ENCODE measurements at places on chromosomes 3 and 15. TPM values are rescaled to one million over a fixed set of nuclear protein-coding genes. Genes with fewer than 3 reads are reported as not detected.

DNA sequence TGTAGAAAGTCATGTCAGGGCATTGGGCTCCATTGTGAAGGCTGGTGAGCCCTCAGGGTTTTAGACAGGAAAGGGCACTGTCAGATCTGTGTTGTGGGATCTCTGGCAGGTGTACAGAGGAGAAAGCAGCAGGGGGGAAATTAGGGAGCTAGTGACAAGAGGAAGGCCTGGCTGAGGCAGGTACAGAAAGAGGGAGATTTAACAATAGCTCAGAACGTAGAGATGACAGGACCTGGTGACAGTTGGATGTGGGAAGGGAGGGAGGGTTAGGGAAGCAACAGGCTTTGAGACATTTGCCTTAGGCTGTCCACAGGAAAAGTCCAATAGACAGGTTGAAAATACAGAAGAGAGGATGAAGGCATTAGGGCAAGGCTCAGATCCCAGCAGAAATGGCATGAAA is 288.1 kb downstream of the EPHB1 start:
- no peak for DNase-seq

DNA sequence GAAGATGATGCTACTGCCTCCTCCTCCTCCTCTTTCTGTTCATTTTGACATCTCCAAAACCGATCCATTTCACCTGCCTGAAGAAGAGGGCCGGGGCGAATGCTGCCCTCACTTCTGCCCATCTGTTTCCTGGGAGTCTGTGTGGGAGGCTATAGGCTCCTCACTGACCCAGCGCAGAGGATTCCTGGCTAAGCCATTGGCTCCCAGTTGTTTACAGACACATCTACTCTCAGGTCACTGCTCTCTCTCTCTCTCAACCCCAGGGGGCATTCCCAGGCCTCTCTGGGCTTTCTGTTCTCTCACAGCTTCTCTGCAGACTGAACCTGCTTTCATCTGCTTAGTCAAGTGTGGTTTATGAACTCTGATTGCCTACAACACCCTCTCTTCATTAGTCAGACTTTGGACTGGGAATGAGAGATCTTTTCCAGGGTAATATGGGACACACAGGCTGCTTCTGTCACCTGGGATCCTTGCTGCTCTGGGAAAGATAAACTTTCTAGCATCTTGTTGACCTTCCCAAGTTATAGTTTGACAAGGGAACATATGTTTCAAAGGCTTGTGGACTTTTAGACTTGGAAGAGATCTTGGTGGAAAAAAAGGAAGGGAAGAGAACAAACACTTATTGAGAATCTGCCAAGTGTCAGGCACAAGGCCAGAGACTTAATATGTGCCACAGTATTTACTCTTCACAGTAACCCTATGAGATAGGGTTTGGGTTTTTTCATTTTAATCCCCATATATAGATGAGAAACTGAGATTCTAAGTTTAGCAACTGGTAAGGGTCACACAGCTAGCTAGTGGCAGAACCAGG is 30.2 kb upstream of the USP3 start:
- peak; percentile 73 for DNase-seq

- DNase-seq = peak; percentile 86
Observed at GRCh38 chr3:9399746-9400145, 2.3 kb downstream of the SETD5 start.

- peak; percentile 54 for DNase-seq
Observed at GRCh38 chr3:4218456-4219226, 84.5 kb upstream of the SETMAR start.

DNA sequence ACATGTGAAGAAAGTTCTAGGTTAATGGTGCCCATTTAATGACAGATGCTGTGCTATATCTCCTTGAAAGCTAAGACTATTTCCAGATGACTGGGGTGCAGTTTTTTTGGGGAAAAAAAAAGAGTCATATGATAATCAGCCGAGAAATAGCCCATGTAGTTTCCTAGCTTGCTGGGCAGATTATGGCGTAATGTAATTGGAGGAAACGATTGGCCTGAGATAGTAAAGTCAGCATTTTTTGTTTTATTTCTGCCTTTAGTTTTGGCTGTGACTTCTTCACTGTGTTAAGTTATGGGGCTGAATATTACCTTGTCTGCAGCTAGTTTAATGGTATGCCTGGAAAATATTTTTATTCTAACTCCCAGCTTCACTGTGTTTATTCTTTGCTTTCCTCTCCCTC is 24.0 kb downstream of the PDHB start:
- DNase-seq = no peak

DNA sequence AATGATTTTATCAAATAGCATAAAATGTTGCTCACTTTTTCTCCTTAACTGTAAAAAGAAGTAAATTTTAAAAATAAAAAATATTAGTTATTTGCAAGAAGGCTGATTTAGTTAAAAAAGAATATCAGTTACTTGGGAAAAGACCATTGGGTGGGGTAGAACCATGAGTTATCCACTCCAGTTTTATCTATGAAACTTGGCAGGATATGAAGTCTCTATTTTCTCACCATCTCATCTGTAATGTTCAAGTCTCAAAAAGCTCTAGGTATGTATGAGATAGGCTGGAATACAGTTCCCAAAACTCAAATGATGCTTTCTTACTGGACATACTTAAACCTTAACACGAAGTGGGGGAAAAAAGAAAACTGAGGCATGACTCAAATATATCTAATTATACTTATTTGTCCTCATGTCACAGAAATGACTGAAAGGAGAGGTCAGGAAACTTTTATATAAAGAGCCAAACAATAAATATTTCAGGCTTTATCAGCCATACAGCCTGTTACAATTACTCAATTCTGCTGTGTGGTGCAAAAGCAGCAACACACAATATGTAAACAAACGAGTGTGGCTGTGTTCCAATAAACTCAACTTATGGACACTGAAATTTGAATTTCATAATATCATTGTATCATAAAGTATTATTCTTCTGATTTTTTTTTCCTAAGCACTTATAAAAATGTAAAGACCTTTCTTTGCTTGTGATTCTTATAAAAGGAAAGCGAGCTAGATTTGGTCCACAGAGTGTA is 131.8 kb downstream of the TBL1XR1 start:
- DNase-seq = no peak

The ACTRT3 gene
- polyA plus RNA-seq = 4.9 TPM

The DLL4 gene
- 8.6 TPM for polyA plus RNA-seq

The CRABP1 gene
- 58.1 TPM for polyA plus RNA-seq
